ENCODE measurements at places on chromosomes 1 and 21.

GRCh38 chr1:247862756-247863155, 5.8 kb downstream of the TRIM58 start:
- no peak for DNase-seq

GRCh38 chr1:108048301-108049177, 83.6 kb upstream of the VAV3 start:
- DNase-seq: no peak

- no peak for DNase-seq
Measured at GRCh38 chr1:16605213-16605525, 8.2 kb downstream of the NBPF1 start.

GRCh38 chr1:83017701-83018100, 981.2 kb downstream of the TTLL7 start:
- no peak for DNase-seq
